ENCODE measurements at places on chromosomes 4 and X.

- DNase-seq: no peak
Measured at GRCh38 chr4:105572296-105572695, 19.9 kb downstream of the ARHGEF38 start.

- DNase-seq: no peak
Measured at GRCh38 chr4:101103381-101104142, 243.8 kb downstream of the PPP3CA start.

GRCh38 chr4:109559625-109559982 lies 442 bp upstream of the MCUB start:
- DNase-seq: peak; percentile 84

- DNase-seq: no peak
Measured at GRCh38 chrX:12817528-12817927, 26.3 kb downstream of the PRPS2 start.

- no peak for DNase-seq
Measured at GRCh38 chrX:40010550-40011321, 87.0 kb downstream of the BCOR start.

DNA sequence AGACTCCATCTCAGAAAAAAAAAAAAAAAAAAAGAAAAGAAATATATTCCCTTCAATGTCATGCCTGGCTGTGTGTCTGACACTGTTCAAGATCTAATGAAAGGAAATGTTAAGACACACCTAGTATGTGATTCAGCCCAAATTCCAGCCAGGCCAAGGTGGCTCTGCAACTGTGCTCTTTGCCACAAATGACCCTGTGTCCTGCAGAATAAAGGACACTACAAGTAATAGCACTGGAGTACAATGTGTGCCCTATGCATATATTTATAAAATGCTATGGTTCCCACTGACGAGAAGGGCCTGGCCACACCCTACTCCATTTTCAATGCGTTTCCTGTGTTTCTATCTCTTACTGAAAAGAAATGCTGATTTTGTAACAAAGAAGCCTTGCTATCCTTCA lies 98.0 kb upstream of the SORBS2 start:
- no peak for DNase-seq

- peak; percentile 55 for DNase-seq
Measured at GRCh38 chr4:141132072-141132708, 1.1 kb downstream of the RNF150 start.

DNA sequence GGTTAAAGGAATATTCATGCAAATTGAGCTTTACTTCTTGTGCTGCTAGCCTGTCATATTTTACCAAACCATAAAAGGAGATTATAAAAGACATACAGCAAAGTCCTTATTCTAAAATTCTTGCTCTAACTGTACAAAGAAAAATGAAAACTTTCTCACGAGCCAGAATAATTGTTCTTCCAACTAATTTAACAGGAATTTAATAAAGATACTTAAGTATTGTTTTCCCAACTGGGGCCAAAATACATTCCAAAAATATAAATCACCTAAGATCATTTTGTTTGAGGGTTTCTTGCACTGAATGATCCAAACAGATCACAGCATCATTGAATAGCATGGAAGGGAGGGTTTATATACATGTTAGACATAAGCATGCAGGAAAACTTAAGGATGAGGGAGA lies 127.1 kb upstream of the PCDH18 start:
- DNase-seq: no peak

GRCh38 chr4:118171381-118171780 lies 137.1 kb downstream of the NDST3 start:
- no peak for DNase-seq

GRCh38 chr4:188433741-188434315 lies 294.6 kb downstream of the TRIML1 start:
- no peak for DNase-seq

DNA sequence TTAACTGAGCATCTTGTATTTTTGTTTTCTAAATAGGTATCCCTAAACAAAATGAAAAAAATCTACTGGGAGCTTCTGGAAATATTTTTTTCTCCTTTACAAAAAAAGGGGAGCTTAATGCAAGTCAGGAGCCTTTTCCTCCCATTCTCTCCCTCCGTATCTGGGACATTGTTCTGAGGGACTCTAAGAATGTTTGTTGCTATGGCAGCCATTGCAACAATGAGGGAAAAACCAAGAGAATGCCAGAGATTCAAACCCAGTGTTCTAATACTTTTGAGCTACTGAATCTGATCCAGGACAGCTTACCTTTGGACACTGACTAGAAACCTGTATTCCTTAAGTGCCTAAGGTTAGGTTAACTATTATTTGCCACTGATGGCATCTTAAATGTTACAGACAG lies 485.7 kb upstream of the HS3ST1 start:
- DNase-seq: no peak

- no peak for DNase-seq
Measured at GRCh38 chr4:20074450-20074849, 177.3 kb upstream of the SLIT2 start.

DNA sequence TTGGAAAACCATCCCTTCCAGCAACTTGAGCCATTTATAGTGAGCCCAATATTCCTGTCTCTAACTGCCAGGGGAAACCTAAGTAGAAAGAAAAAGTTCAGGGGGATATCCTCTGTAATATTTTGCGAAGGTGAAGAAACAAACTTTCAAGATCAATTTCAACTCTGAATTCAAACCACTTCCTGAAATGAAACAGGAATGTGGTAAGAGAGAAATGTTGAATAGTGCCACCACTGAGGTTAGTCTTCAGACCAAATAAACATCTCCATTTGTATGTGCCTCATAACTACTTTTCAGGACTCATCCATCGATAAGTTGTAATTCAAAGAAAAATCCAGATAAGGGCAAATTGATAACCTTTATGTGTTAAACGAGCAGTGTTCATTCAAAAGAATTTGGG lies 128.7 kb downstream of the GABRB1 start:
- DNase-seq: no peak

GRCh38 chr4:170666909-170667308 lies 577.2 kb upstream of the AADAT start:
- no peak for DNase-seq

GRCh38 chr4:99090481-99091215 lies 2.1 kb upstream of the ADH5 start:
- DNase-seq: no peak

- no peak for DNase-seq
Measured at GRCh38 chr4:133618963-133619362, 469.9 kb downstream of the PCDH10 start.

DNA sequence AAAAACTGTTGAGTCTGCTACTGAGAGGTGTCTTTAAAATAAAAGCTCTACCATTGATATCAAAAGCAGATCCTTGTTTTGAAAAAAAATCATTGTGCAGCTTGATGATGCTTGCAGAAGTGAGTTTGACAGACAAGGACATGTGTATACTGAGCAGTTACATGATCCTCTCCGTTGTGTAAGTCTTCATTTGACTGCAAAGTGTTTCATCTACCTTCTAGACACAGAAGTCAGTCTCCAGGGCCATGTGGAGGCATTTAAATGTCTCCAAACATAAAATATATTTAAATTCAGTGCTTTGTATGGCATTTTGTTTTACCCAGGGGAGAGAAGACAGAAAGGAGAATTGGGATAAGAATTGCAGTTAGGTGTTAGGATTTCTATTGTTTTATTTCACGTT lies 107.8 kb upstream of the MYOZ2 start:
- DNase-seq: no peak

DNA sequence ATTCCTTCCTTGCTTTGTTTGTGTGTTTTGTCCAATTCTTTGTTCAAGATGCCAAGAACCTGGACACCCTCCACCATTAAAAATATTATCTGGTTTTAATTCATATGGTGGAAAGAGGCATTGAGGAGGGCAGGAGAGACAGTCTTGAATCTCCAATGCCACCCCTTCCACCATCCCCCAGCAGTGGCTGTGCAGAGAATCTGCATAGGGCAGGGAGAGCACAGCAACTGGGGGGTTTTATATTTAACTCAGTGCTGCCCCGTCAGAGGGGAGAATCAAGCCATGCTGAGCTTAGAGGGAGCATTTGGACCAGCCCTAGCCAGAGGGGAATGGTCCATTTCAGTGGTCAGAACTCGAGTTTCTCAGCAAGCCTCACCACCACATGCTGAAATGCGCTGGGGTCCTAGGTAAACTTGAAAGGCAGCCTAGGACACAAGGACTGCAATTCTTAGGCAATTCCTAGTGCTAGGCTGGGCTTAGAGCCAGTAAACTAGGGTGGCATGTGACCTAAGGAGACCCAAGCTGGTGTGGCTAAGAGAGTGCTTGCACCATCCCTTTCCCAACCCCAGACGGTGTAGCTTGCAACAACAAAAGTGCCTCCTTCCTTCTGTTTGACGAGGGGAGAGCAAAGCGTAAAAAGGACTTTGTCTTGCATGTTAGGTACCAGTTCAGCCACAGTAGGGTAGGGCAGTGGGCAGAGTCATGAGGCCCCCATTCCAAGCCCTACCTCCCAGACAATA lies 34.2 kb downstream of the CCDC158 start:
- no peak for DNase-seq

DNA sequence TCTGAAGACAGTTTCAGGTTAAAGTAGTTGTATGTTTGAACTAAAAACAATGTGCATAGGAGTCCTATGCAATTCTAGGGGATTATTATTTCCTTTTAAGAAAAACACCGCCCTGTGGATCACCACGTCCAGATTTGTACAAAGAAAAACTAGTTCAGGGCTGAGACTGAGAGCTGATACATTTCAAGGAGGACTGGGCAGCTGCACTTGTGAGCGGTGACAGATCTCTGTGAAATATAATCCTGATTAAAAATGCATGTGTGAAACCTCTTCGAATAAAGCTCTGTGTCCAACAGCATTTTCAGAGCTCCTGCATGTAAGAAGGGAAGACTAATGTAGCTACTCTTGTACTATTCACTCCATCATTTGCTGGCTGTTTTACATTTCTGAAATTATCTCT lies 365.8 kb upstream of the PITX2 start:
- no peak for DNase-seq

GRCh38 chr4:83247415-83248357 lies 36.9 kb downstream of the COQ2 start:
- no peak for DNase-seq

GRCh38 chr4:150234246-150234645 lies 156.0 kb downstream of the DCLK2 start:
- no peak for DNase-seq

DNA sequence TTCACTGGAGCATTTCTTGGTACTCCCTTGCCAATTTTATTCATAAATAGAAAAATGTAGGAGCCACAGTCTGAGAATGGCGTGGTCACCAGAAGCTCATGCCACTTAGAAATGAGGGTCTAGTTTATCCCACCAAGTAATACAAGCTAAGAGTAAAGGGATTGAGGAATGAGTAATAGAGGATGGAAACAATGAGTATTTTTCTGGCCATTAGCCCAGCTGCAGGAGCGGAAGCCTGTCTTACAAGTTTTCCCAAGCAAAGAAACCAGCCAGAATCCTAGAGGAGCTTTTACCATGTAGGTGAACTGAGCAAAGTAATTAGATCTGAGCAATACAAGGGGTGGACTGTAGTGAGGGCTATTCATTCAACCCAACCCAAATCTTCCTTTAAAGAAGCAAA lies 160.7 kb upstream of the NPY2R start:
- DNase-seq: no peak

GRCh38 chr4:31086756-31087330 lies 366.7 kb downstream of the PCDH7 start:
- no peak for DNase-seq

GRCh38 chrX:116142976-116143375 lies 27.6 kb upstream of the AGTR2 start:
- no peak for DNase-seq

DNA sequence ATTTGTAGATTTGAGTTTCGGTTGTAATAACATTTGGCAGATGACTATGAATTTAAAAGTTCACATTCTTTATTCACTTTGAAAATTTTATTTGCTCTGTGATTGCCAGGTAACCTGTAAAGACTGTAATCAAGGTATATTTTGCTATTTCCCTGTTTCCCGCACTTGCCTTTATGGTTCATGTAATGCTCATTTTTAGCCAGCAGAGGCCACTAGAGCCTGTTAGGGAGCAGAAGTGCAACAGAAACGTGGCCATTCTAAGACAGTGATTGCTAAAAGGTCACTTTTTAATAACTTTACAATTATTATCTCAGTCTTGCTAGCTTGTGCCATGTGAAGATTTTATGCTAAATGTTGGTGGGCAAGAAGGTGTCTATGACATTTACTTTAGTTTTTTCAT lies 12.4 kb downstream of the YIPF6 start:
- DNase-seq: no peak

DNA sequence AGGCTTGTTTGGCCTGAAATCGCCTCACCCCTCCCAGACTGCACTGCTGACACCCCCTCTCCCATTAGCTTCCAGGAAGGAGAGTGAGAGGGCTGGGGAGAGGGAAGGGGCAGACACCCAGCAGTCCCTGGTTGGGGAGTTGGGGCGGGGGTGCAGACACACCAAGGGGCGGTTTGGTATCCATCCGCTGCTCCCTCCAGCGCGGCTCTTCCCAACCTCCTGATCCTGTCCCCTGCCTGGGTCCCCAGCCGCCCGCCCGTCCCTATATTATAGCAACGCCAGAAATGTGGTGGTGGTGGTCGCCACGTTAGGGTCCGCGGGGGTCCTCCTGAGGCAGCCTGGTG lies 24.9 kb downstream of the GPRASP3 start:
- DNase-seq: no peak

DNA sequence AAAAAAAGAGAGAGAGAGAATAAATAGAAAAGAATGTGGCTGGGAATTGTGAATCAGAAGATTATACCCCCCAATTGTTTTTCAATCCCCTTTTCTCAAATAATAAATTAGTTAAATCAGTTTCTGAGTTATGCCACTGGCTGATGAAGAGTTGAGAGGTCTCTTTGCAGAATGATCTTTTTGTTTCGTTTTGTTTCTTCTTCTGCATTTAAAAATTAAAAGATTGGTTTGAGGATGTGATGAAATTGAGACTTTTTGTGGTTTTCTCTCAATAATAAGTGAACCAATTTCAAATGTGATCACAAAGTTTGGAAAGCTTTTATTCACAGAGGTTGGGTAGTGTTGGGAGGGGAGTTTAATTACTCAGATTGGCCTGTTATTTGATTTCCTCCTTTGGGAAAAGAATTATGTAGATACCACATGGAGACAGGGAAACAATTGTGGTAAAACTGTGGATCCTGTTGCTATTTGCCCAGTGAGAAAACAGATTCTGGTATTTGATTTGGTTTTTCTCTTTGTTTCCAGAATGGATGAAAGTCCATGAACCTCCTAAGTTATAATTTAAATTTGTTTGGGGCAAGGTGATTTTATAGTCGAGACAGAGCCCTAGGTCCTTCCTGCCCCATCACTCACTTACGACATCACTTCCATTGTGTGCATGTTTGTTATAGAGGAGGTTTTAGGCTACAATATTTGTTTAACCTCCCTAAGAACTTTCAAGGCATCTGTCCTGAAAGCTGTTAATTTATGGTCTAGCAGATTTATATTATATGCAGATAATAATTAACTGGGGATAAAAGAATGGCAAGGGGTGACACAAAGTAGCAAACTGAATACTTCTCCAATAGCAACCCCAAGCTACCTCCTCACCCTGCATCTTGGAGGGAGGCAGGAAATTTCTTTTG lies 92.0 kb upstream of the BMPR1B start:
- DNase-seq: no peak
